ENCODE measurements at places on chromosomes 7 and 10. TPM values are rescaled to one million over a fixed set of nuclear protein-coding genes. Genes with fewer than 3 reads are reported as not detected.

The SLC16A9 gene
- total RNA-seq: 18.0 TPM

The AZGP1 gene
- 0.27 TPM for total RNA-seq

The SLC26A3 gene
- not detected for total RNA-seq

The GDI2 gene
- 221 TPM for total RNA-seq

The TAS2R4 gene
- 3.5 TPM for total RNA-seq
